ENCODE measurements at places on chromosomes 5 and 9.

- DNase-seq: peak; percentile 98
Measured at GRCh38 chr9:128818099-128818838, at the start of gene ENDOG. Gene ENDOG (plus strand): TSS chr9:128818500. CDS start chr9:128818685, 185 bp downstream.

- no peak for DNase-seq
Measured at GRCh38 chr5:138832218-138832617, 42.9 kb downstream of the LRRTM2 start.

GRCh38 chr9:68538200-68538599 is 2.5 kb downstream of the TMEM252 start:
- no peak for DNase-seq

DNA sequence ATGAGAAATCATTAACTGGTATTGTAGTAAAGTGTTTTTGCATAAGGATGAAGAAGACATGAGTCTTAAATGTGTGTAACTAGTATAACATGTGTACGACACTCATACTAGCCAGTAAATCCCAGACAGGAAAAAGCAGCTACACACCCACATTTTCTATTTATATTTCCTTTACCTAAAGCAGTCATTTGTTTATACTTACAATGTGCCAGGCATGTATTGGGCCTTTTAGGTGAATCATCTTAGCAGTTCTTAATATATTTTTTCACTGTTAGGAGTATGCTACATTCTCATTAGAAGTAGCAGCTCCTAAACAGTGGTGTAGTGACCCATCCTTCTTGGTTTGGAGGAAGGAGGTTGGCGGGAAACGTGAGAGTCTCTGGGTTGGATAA is 55.8 kb upstream of the TMC1 start:
- DNase-seq: no peak

DNA sequence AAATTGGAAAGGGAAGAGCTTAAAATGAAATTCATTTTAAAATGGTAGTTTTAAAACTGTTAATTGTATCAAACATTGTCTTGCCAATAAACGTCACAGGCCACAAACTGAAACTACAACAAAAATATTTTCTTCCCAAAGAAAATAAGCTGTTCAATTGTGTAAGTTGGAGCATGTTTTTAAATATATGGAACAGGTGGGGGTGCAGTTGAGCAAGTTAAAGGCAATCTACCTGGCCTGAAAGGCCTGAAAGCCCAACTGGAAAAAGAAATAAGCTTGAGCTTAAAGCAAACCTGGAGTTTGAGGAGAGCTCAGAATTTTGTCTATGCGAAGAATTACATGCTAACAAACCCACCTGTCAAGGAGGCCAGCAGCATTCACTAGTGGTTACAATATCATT is 439.5 kb downstream of the ACTL7B start:
- no peak for DNase-seq

GRCh38 chr5:109411627-109412026 is 1.9 kb upstream of the PJA2 start:
- DNase-seq: no peak

DNA sequence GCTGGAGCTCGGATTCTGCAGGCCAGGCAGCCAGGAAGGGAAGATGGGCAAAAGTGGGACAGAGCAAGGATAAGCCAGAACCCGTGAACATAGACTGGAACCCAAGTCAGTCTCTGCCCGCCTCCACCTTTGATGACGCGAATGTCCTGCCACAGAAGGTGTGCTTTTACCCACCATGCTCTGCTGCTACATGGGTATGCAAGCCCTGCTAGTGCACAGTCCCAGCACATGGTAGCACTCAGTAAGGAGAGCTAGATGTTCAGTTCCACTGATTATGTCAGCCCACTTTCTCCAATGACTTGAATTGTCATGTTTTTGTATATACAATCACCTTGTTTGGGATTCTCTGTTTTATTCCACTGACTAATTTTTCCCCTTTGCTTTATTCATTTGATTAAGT is 11.4 kb upstream of the CD72 start:
- DNase-seq: no peak

- no peak for DNase-seq
Measured at GRCh38 chr5:131968396-131968954, 23.0 kb upstream of the MEIKIN start.

DNA sequence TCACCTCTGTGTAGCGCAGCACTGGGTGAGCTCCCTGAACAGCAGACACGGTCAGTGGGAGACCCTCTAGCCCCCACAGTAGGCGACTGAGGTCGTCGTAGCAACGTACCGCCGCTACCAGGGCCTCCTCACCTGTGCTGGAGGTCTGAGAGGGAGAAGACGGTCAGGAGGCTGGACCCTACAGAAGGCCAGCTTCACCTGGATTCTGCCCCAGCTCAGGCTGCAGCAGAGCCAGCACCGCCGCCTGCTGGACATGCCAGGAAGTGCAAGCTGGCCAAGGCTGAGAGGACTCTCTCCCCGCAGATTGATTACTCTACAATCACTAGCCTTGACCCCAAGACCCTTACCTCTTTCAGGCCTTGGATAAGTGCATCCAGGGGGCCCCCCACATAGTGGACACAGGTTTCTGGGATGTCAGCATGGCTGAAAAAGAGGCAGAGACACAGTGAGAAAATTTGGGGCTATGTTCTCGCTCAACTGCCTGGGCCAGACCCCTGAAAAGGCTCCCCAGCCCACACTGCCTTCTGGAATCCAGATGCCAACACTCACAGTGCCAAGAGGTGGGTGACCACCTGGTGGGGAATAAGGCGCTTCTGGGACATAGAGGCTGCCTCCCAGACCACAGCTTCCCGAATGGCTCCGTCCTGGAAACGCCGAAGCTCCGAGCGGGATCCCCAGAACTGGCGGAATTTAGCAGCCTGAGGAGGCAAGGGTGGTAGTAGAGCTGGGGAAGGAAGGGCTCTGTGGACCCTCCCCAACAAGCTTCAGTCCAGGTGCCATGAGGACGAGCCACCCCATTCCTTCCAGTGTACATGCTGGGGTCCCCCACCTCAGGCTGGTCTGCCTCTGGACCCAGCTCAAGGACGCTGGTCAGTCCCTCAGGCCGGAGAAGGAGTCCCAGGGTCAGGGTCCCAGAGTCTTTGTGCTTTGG is 6.9 kb downstream of the NOL6 start:
- DNase-seq: peak; percentile 61

DNA sequence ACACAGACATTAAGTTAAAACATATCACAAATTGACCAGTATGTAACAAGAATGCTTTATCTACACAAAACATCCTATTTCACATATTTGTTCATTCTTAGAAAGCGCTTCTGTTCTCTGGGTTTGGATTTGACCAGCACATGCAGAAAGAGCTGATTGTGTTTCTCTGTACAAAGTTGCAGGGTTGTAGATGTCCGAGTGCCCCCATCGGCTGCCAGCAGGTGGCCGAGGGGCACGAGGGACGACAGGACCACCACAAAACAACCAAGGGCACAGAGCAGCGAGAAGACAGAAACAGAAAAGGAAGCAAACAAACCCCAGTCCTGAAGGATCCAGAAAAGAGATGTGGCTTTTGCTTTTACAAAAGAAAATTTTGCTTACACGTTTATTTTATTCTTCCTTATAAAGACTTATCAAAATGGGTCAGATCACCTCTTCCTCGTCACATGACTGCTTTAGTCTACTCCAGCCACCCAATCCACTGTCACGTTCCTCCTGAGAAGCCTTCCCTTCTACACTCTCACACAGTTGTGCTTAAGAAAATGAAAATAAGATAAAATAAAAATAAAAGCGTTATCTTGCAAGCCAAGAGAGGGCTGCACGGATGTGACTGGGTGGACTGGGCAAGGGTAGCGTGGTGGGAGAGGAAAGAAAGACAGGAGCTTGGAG is 9.5 kb downstream of the OTP start:
- DNase-seq: no peak

GRCh38 chr5:39658866-39659265 is 234.1 kb upstream of the DAB2 start:
- DNase-seq: no peak

- DNase-seq: no peak
Measured at GRCh38 chr5:62771341-62771740, 192.7 kb downstream of the LRRC70 start.

GRCh38 chr9:129496473-129497004 is 124.4 kb downstream of the C9orf50 start:
- DNase-seq: peak; percentile 67

DNA sequence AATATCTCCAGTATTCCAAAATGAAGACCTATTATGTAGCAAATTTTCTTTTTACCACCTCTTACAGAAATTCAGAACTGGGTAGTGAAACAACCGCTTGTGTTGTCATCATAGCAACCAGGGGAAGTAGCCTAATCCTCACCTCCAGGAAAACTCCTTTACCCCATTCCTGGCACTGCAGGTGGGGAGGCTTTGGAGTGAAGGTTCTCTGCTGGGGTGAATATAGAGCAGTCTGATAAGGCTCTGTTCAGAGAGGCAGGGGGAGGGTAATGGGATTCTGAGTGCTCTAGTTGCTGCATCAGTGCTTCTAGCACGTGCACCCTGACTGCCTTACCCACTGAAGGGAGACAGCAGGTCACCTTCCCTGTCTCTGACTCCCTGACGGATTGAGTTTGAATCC is 116.2 kb downstream of the MAN2A1 start:
- DNase-seq: no peak

- DNase-seq: no peak
Measured at GRCh38 chr5:81972492-81972783, 615 bp downstream of the ATG10 start.

- DNase-seq: no peak
Measured at GRCh38 chr5:156460471-156460870, 133.5 kb downstream of the SGCD start.

GRCh38 chr5:150252489-150252888 is 37.1 kb downstream of the CAMK2A start:
- DNase-seq: no peak

- no peak for DNase-seq
Measured at GRCh38 chr5:55187370-55187769, 14.4 kb upstream of the CDC20B start.

GRCh38 chr9:81431641-81432040 is 257.7 kb downstream of the TLE1 start:
- DNase-seq: no peak

DNA sequence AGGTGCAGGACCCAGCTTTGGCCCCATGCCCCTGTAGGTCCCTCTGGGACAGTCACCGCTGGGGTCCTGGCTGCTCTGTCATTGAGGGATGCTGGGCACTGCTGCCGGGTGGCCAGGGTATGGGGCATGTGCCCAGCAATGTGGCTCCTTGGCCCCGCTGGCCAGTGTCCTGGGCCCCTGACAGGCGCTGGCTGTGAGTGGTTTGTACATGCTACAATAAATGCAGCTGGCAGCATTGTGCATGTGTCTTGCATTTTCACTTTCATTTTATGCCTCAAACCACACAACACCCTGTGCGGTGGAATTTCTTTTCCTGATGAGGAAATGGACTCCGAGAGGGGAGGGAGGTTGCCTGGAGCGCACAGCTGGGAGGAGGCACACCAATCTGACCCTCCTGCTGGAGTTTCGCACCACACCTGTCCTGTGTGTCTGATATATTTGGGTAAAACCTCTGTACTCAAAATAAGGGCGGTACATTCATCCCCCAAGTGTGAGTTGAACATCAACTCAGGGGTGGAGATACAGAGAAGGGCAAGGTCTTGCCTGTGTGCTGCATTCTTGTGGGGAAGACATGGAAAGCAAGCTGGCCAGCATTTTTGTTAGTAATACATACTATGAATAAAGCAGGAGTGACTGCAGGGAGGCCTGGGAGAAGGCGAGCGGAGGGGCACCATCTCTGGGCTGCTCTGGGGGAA is 11.7 kb downstream of the TSPAN17 start:
- no peak for DNase-seq
